CD8-positive, alpha-beta T cell (primary cell): ENCODE measurements at places on chromosomes 3 and 15.

- DNase-seq = no peak
Observed at GRCh38 chr3:143514874-143515273, 333.4 kb downstream of the SLC9A9 start.

- DNase-seq = peak; percentile 58
Observed at GRCh38 chr15:68829068-68829467, 8.4 kb upstream of the ANP32A start.

DNA sequence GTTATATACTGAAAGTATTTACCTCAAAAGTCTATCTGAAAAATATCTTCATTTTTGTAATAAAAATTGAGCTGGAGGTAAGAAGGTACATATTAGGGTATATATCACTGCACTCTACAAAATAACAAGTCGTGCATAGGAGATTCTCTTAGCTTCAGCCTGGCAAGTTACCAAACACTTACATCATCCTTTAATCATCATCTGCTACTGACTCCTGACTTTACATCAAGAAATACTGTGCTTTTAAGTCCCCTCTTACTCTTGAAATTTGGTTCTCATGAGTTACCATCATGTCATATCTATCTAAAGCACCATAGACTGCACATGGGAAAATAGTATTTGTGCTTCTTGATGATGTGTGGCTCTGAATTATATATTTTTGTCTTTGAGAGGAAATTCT lies 50.8 kb downstream of the LYSMD4 start:
- no peak for DNase-seq

- no peak for DNase-seq
Observed at GRCh38 chr3:100245927-100246326, 14.9 kb upstream of the TBC1D23 start.

GRCh38 chr3:110243081-110243480 lies 828.5 kb upstream of the NECTIN3 start:
- DNase-seq = no peak

- DNase-seq = no peak
Observed at GRCh38 chr3:183449391-183449790, 21.0 kb upstream of the MCF2L2 start.

GRCh38 chr15:74631935-74632560 lies 16.4 kb downstream of the CLK3 start:
- peak; percentile 49 for DNase-seq
